ENCODE measurements at places on chromosomes 1 and 21. TPM values are rescaled to one million over a fixed set of nuclear protein-coding genes. Genes with fewer than 3 reads are reported as not detected.

GRCh38 chr1:32249831-32250525 is 1.1 kb upstream of the LCK start:
- no peaks in the 10 kb centered on the region for H3K4me1 ChIP-seq
- no peak overlapping the region for H3K27ac ChIP-seq
- H3K27me3 ChIP-seq = no peaks in the 10 kb centered on the region
- DNase-seq = no peak
- no peak overlapping the region for H3K4me3 ChIP-seq
- no peaks in the 10 kb centered on the region for H3K36me3 ChIP-seq

GRCh38 chr1:54490361-54491248 is 57.4 kb upstream of the ACOT11 start:
- DNase-seq = no peak
- peaks cover 11% of the 10 kb centered on the region for H3K4me1 ChIP-seq
- no peak overlapping the region for H3K27ac ChIP-seq
- H3K36me3 ChIP-seq = no peaks in the 10 kb centered on the region
- H3K4me3 ChIP-seq = no peak overlapping the region
- no peaks in the 10 kb centered on the region for H3K27me3 ChIP-seq

- H3K4me1 ChIP-seq = no peaks in the 10 kb centered on the region
- H3K4me3 ChIP-seq = no peak overlapping the region
- H3K27me3 ChIP-seq = no peaks in the 10 kb centered on the region
- no peaks in the 10 kb centered on the region for H3K36me3 ChIP-seq
- H3K27ac ChIP-seq = no peak overlapping the region
Observed at GRCh38 chr1:66172272-66172671, 361.7 kb upstream of the SGIP1 start.

DNA sequence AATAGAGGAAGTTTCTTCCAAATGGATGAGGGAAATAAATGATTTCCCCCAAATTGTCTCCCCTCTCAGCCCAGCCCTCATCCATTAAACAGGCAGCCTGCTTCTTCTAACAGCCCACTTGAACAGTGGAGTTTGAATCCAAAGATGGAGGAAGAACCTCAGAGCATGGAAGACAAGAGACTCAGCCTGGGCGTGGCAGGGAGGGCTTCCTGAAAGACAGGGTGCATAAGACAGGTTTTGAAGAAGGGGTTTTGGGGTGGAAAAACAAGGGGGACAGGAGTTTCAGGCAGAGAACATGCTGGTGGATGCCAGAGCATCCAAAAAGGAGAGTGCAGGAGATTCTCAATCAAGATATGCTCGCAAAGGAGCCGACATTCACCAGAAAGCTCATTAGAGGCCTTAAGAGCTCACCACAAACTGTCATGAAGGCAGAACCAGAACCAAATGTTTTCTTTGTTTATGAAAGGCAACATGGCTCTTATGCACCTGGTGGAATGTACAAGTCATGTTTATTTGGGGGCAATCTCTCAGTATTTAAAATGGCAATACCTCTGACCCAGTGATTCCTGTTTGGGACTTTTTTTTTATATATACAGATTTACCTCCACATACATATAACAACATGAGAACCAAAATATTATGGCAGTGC is 26.5 kb upstream of the TSPEAR start:
- H3K27me3 ChIP-seq = no peaks in the 10 kb centered on the region
- no peak overlapping the region for H3K4me3 ChIP-seq
- no peak for DNase-seq
- no peaks in the 10 kb centered on the region for H3K4me1 ChIP-seq

- no peaks in the 10 kb centered on the region for H3K36me3 ChIP-seq
- no peaks in the 10 kb centered on the region for H3K27me3 ChIP-seq
- no peak overlapping the region for H3K4me3 ChIP-seq
Observed at GRCh38 chr1:1264868-1265272, 8.8 kb downstream of the UBE2J2 start.

- H3K4me1 ChIP-seq = peaks cover 9% of the 10 kb centered on the region
- no peak overlapping the region for H3K27ac ChIP-seq
- DNase-seq = no peak
- H3K27me3 ChIP-seq = no peaks in the 10 kb centered on the region
- H3K4me3 ChIP-seq = no peak overlapping the region
Observed at GRCh38 chr1:59592924-59593323, 221.8 kb upstream of the HOOK1 start.

DNA sequence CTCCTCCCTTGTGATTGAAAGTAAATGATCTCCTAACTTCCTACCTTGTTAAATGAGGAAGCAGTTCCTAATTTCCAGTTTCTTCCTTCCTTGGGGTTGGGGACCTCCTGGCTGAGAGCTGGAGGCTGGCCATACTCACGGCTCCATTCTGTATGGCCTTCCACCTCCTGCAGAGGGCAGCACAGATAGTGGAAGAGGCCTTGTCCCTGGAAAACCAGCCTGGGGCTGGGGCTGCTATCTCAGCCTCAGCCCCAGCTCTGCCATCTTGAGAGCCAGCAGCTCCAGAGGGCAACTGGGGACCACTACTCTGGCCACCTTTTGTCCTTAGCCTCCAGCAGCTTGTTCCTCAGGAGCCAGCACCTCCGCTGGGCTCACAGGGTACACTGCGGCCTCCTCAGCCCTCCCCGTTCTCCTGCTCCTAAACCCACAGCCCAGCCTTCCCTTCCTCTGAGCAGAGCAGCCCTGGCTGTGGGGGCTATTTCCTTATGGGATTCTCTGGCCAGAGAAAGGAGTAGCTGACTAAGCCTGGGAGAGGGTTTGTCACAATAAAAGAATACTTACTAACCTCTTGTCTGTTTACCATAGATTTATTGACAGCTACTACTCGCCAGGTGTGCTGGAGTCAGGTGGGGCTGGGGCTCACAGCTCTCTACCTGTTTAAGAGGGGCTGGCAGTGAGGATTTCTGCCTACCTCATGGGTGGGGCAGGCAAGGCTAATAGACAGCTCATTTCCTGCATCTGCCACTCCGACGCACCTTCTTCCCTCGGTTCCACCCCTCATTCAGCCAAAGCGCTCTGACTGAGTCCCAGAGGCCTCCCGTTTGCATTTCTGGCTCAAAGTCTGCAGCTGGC is 6.3 kb downstream of the TMEM234 start:
- H3K27ac ChIP-seq = no peak overlapping the region
- H3K36me3 ChIP-seq = no peaks in the 10 kb centered on the region
- no peaks in the 10 kb centered on the region for H3K4me1 ChIP-seq
- no peak overlapping the region for H3K4me3 ChIP-seq
- no peaks in the 10 kb centered on the region for H3K27me3 ChIP-seq

GRCh38 chr1:117061986-117062415 is 1.9 kb downstream of the TTF2 start:
- H3K4me3 ChIP-seq = no peak overlapping the region
- no peaks in the 10 kb centered on the region for H3K36me3 ChIP-seq
- H3K27ac ChIP-seq = no peak overlapping the region
- no peaks in the 10 kb centered on the region for H3K4me1 ChIP-seq
- no peaks in the 10 kb centered on the region for H3K27me3 ChIP-seq

GRCh38 chr1:209505044-209505443 is 78.5 kb upstream of the CAMK1G start:
- no peaks in the 10 kb centered on the region for H3K27me3 ChIP-seq
- no peak for DNase-seq
- no peak overlapping the region for H3K27ac ChIP-seq
- no peaks in the 10 kb centered on the region for H3K4me1 ChIP-seq

GRCh38 chr1:14944471-14944985 is 209.0 kb upstream of the TMEM51 start:
- peaks cover 7% of the 10 kb centered on the region for H3K4me1 ChIP-seq
- no peaks in the 10 kb centered on the region for H3K27me3 ChIP-seq
- no peak for DNase-seq
- H3K4me3 ChIP-seq = no peak overlapping the region

DNA sequence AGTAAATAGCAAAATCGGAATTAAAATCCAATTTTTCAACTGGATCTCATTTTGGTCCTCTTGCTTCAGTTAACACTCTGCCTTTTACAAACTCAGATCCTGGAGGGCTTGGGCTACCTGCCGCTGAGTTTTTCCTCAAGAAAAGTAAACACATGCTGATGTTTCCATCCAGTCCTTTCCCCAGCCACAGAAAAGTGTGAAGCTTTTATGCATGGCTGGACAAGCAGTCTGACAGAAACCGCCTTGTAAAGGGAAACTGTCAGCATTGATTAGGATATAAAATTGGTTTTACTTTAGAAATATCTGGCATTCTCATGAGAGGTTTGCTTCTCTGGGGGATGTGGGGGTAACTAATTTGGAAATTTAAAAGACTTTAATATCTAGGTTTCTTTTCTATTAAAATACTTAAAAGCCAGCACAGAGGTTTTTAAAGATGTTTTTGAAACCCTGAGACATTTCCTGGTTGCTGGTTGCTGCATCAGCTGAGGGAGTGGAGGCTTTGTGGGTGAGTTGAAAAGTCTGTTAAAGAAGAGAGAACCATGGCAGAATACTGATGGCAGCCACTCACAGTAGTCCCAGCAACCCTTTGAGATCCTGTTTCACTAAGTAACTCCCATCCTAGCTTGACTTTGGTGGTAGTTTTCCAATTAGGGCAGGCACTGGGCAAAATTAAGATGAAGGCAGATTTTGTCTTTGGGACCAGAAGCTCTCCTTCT is 238.3 kb downstream of the PAPPA2 start:
- H3K27ac ChIP-seq = no peak overlapping the region
- H3K4me1 ChIP-seq = no peaks in the 10 kb centered on the region
- H3K27me3 ChIP-seq = no peaks in the 10 kb centered on the region
- DNase-seq = no peak
- H3K4me3 ChIP-seq = no peak overlapping the region

DNA sequence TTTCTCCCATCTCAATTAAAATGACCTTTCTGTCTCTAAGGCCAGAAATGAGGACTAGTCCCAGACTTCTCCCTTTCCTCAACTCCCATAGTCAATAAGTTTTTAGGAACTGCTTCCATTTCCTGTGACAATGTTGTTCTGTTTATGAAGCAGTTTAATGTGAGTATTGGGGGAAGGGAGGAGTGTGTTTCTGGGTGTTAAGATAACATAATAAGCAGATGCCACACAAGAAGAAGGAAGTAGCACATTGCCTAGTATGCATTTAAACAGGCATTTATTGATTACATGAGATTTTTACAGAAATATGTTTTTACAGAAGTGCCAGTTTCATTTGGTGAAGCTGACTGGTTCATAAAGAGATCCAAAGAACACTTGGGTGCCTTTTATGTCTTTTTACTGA is 65.6 kb upstream of the TNR start:
- no peak overlapping the region for H3K27ac ChIP-seq
- DNase-seq = no peak
- no peaks in the 10 kb centered on the region for H3K27me3 ChIP-seq
- H3K4me1 ChIP-seq = no peaks in the 10 kb centered on the region
- no peak overlapping the region for H3K4me3 ChIP-seq
- no peaks in the 10 kb centered on the region for H3K36me3 ChIP-seq

GRCh38 chr1:4265836-4266235 is 365.8 kb upstream of the C1orf174 start:
- H3K4me1 ChIP-seq = no peaks in the 10 kb centered on the region
- no peak overlapping the region for H3K27ac ChIP-seq
- DNase-seq = no peak
- no peak overlapping the region for H3K4me3 ChIP-seq
- no peaks in the 10 kb centered on the region for H3K27me3 ChIP-seq

DNA sequence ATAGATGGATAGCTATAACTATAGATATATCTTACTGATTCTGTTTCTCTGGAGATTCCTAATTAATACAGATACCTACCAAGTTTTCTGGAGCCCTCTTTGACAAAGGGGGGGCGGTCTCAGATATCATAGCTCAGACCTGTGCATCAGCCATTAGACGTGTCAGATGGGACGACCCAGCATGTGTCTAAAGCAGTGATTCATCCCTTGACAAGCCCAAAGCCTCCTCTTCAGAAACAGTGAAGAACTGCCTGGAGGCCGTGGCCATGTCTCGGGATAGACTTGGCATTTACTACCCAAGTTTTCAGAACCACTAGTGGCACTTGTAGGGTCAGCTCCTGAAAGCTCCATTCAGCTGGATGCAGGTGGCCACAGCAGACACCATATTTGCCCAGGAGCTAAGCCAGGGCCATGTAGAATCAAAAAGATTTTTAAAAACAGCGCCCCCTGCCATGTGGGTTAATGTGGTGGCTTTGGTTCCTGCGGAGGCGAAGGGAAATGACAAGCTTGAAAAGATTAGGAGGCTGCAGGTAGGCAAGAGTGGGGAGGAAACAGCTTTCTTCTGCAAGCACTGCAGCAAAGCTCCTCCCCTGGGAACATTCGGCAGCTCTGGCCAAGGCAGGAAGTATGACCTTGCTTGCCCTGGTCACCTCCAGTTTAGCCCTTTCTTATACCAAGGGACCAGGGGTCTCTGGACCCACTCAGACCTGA is 82.2 kb downstream of the FBXO2 start:
- H3K27ac ChIP-seq = no peak overlapping the region
- no peak overlapping the region for H3K4me3 ChIP-seq
- no peaks in the 10 kb centered on the region for H3K4me1 ChIP-seq

- no peak overlapping the region for H3K27ac ChIP-seq
- H3K4me3 ChIP-seq = no peak overlapping the region
- H3K4me1 ChIP-seq = 0 out of 2 replicates have a peak, but pooled peaks cover 4% of the 10 kb centered on the region
Observed at GRCh38 chr1:87325982-87326738, 2.5 kb upstream of the LMO4 start.

- H3K27ac ChIP-seq = no peak overlapping the region
- H3K27me3 ChIP-seq = no peaks in the 10 kb centered on the region
- no peak overlapping the region for H3K4me3 ChIP-seq
- DNase-seq = no peak
- no peaks in the 10 kb centered on the region for H3K36me3 ChIP-seq
Observed at GRCh38 chr1:163824006-163824405, 502.3 kb downstream of the NUF2 start.

- H3K27ac ChIP-seq = no peak overlapping the region
- H3K27me3 ChIP-seq = no peaks in the 10 kb centered on the region
Observed at GRCh38 chr21:37240978-37241377, 26.2 kb downstream of the VPS26C start.

GRCh38 chr1:215482079-215482478 is 85.0 kb upstream of the KCTD3 start:
- no peaks in the 10 kb centered on the region for H3K4me1 ChIP-seq
- H3K36me3 ChIP-seq = no peaks in the 10 kb centered on the region
- H3K27me3 ChIP-seq = no peaks in the 10 kb centered on the region

DNA sequence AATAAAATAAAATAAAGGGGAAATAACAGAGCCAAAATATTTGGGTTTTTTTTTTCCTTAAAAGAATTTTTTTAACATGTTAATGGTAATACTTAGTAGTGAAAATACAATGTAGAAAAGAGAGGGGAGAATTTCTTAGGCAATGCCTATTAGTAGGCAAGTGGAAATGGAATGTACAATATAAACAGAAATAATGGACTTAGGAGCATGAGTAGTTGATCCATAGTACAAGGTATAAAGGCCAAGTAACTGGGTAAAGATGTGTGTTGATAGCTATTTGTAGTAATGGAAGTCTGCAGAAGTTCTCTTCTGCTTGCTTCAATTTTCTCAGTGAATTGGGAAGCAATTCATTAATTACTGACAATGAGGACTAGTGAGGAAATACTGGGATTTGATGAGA is 34.4 kb downstream of the TESK2 start:
- H3K4me1 ChIP-seq = no peaks in the 10 kb centered on the region
- H3K4me3 ChIP-seq = no peak overlapping the region
- H3K36me3 ChIP-seq = no peaks in the 10 kb centered on the region
- DNase-seq = no peak

Gene PTPN14
- 103 TPM for total RNA-seq

Gene RPE65
- not detected for total RNA-seq

Gene NUP210L
- total RNA-seq = 0.19 TPM

Gene SPOCD1
- 0.66 TPM for total RNA-seq

Gene APOBEC4
- not detected for total RNA-seq

Gene HUNK
- total RNA-seq = 7.5 TPM

Gene HECTD3
- 28.8 TPM for total RNA-seq

Gene NMNAT1
- 3.8 TPM for total RNA-seq

Gene GPR37L1
- 0.07 TPM for total RNA-seq

Gene PADI3
- total RNA-seq = not detected

Gene C1orf116
- 10.4 TPM for total RNA-seq

Gene MAEL
- not detected for total RNA-seq

Gene AKR7A3
- total RNA-seq = 2.8 TPM

Gene TIAM1
- 5.2 TPM for total RNA-seq

Data from Caco-2 (cell line).